Calu3 (cell line): ENCODE measurements at places on chromosomes 5 and 9.

DNA sequence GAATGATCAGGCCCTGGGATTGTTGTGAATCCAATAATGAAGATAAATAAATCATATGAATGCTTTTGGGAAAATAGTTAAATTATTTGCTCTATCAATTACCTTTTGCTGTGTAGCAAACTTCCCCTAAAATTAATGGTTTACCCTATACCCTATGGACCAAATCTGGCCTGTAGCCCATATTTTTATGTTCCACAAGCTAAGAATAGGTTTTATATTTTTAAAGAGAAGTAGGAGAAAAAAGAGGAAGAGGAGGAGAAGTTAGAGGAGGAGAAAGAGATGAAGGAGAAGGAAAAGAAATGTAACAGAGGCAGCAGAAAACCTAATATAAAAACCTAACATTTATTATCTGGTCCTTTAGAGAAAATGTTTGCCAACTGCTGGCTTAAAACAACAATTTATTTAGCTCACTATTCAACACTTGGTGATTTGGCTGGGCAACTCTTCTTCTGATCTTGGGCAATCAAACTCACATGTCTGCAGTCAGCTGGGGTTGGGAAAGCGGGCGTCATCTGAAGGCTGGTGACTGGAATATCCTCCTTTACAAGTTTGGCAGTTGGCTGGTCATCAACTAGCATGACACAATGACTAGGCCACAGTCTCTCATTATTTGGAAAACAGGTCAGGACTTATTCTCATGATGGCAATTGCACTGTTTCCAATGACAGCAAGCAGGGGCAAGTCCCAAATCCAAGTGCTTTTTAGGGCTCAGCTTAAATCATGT, 522.9 kb downstream of the RASEF start:
- DNase-seq, result no peak
- H3K4me3 ChIP-seq, result no peak overlapping the region
- no peak overlapping the region for H3K27ac ChIP-seq
- no peaks in the 10 kb centered on the region for H3K4me1 ChIP-seq

DNA sequence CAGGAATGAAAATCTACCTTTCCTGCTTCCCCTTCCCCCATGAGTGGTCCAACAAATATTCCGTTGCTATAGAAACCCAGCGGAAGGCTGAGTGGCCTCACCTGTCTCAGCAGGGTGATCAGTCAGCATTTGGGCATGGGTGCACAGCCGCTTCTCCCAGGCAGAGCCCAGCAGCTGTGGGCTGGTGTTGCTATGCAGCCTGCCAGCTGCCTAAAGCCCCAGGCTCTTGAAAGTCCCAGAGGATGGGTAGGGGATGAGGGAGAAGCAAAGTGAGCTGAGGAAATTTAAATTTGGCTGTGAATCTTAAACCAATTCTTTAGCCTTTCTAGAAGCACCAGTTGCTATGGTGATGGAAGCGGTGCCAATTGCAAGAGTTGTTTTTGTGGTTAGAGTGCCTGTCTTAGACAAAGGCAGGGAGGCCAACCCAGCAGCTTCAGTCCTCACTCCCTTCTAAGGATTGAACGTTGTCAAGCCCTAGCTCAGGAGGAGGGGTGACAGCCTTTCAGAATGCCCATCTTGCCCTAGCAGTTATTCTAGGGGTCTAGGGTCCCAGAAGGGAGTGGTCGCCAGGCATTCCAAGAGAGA, 151.5 kb upstream of the PITX1 start:
- H3K4me1 ChIP-seq, result peaks cover 13% of the 10 kb centered on the region
- no peak overlapping the region for H3K4me3 ChIP-seq
- H3K27ac ChIP-seq, result no peak overlapping the region
- H3K27me3 ChIP-seq, result no peaks in the 10 kb centered on the region
- DNase-seq, result no peak

DNA sequence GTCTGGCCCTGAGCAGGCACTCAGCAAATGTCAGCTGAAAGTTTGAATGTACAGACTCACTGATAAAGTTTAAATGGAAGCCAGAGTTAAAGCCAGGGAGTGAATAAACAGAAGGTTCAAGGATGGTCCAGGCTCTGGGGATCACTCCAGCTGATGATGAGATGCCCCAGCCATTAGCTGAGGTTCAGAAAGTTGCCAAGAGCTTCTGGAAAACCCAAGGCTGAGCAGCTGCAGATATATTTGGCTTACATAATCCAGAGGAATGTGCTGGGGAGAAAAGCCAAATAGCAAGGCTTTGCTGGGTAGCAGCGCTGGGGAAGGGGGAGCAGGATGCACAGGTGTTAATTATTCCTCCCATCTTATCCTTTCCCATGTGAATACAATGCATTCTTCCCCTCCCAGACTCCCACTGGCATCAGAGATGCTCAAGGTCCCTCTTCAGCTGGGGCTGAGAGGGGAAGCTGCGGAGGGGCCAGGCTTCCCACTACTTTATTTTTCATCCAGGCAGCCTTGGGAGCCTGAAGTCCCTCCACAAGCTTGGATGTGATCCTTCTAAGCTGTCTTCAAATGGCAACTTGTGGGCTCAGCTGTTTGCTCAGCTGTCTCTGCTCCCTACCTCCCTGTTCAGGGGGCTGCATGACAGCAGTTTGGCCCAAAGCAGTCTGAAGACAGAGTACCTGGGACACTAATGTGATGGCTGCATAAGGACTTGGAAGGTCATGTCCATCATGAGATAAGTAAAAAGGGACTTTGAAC, 341.2 kb downstream of the TRIM32 start:
- no peaks in the 10 kb centered on the region for H3K27me3 ChIP-seq
- no peaks in the 10 kb centered on the region for H3K4me1 ChIP-seq
- no peak overlapping the region for H3K27ac ChIP-seq
- H3K4me3 ChIP-seq, result no peak overlapping the region

- no peak for DNase-seq
- no peak overlapping the region for H3K27ac ChIP-seq
- no peaks in the 10 kb centered on the region for H3K27me3 ChIP-seq
- H3K4me1 ChIP-seq, result peaks cover 8% of the 10 kb centered on the region
Measured at GRCh38 chr5:149667829-149668330, 62.2 kb upstream of the PPARGC1B start.

- H3K27ac ChIP-seq, result no peak overlapping the region
- H3K4me3 ChIP-seq, result no peak overlapping the region
- DNase-seq, result no peak
Measured at GRCh38 chr9:93255994-93256877, 72.3 kb downstream of the WNK2 start.

- no peaks in the 10 kb centered on the region for H3K4me1 ChIP-seq
- no peaks in the 10 kb centered on the region for H3K27me3 ChIP-seq
- no peaks in the 10 kb centered on the region for H3K36me3 ChIP-seq
- no peak overlapping the region for H3K27ac ChIP-seq
- no peak for DNase-seq
- H3K4me3 ChIP-seq, result no peak overlapping the region
Measured at GRCh38 chr5:141942185-141942857, 15.7 kb downstream of the PCDH12 start.

DNA sequence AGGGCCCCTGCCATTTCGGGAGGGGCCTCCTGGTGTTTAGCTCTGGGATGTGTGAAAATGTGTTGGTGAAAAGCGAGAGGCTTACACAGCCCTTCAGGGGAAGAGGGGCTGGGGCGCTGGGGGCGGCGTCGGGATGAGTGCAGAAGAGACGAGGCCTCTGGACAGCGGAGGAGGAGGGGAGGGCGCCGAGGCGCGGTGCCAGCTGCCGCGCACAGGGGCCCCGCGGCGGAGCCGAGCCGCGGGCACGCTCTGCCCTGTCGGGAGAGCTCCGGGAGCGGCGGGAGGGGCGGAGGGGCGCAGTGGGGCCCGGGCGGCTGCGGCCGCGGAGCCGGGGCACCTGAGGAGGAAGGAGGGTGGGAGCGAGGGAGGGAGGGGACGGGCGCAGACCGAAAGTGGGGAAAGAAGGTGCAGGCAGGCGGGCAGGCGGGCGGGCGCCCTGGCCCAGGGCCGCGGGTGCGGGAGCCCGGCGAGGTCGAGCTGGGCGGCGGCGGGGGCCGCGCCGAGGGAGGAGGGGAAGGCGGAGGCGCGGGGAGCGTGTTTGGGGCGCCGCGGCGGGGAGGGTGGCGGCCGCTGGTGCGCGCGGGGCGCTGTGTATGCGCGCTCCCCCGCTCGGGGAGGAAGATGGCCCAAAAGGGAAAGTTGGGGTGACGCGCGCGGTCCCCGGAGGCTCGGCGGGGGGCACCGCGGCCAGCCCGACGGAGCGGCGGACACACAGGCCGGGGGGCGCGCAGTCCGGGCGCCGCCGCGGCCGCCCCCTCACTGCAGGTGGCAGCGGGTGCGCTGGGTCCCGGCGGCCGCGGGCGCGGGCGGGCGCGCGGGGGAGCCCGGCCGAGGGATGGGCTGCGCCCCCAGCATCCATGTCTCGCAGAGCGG, at the start of gene PDE8B:
Gene PDE8B (plus strand): TSS at position 590 of the 873 bp plus-strand sequence. CDS start 246 bp downstream, at position 836.
- peak; percentile 14 for DNase-seq
- peaks cover 10% of the 10 kb centered on the region for H3K4me1 ChIP-seq
- H3K27ac ChIP-seq, result no peak within 1 kb of the TSS
- H3K27me3 ChIP-seq, result peaks cover 96% of the 10 kb centered on the region
- H3K36me3 ChIP-seq, result peaks cover 10% of the 10 kb centered on the region
- peak within 1 kb of the TSS; percentile 65 for H3K4me3 ChIP-seq

- H3K27ac ChIP-seq, result no peak overlapping the region
- H3K27me3 ChIP-seq, result no peaks in the 10 kb centered on the region
- no peaks in the 10 kb centered on the region for H3K36me3 ChIP-seq
- peak; percentile 35 for DNase-seq
- no peak overlapping the region for H3K4me3 ChIP-seq
Measured at GRCh38 chr5:53170746-53171349, 61.3 kb upstream of the MOCS2 start.

DNA sequence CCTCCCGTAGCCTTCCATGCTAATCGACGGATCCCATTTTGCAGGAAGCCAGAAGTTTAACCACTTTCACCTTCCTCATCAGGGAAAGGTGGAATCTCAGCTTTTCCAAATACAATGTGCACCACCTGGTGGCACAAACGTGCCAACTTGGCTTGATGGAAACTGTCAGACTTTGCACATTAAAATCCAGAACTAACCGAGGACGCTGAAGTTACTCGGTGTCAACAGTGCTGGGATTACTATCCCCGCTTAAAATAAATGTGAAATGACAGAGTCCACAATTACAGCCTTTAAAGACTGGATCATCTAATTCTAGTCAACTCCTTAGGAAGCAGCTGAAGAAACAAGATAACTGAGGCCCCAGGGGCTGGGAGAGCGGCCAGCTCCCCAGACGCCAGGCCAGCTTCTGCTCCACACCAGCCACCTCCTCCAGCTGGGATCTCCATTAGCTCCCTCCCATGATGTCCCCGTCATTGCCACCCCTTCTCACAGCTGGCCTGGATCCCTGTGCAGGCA, 50.1 kb upstream of the RETREG1 start:
- H3K27ac ChIP-seq, result peak overlapping the region; percentile 25
- H3K4me1 ChIP-seq, result no peaks in the 10 kb centered on the region
- no peaks in the 10 kb centered on the region for H3K27me3 ChIP-seq
- DNase-seq, result no peak
- no peak overlapping the region for H3K4me3 ChIP-seq
- peaks cover 82% of the 10 kb centered on the region for H3K36me3 ChIP-seq

DNA sequence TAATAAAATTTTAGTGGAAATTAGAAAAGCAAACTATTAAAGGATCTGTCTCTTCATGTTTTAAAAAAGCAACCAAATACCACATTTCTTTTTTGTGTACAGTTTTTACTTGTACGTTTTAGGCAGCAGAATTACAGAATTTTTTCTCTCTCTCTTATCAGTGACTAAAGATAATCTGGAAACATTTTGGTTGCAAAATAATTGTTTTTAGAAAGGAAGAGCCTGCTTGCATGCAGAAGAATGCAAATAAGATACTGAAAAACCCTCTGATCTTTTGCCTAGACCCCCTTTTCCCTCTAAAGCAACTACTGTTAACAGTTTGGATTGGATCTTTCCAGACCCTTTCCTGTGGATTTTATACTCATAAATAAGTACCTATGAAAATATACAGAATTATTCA, 75.9 kb upstream of the SGCD start:
- H3K36me3 ChIP-seq, result no peaks in the 10 kb centered on the region
- H3K4me3 ChIP-seq, result no peak overlapping the region
- no peak for DNase-seq

DNA sequence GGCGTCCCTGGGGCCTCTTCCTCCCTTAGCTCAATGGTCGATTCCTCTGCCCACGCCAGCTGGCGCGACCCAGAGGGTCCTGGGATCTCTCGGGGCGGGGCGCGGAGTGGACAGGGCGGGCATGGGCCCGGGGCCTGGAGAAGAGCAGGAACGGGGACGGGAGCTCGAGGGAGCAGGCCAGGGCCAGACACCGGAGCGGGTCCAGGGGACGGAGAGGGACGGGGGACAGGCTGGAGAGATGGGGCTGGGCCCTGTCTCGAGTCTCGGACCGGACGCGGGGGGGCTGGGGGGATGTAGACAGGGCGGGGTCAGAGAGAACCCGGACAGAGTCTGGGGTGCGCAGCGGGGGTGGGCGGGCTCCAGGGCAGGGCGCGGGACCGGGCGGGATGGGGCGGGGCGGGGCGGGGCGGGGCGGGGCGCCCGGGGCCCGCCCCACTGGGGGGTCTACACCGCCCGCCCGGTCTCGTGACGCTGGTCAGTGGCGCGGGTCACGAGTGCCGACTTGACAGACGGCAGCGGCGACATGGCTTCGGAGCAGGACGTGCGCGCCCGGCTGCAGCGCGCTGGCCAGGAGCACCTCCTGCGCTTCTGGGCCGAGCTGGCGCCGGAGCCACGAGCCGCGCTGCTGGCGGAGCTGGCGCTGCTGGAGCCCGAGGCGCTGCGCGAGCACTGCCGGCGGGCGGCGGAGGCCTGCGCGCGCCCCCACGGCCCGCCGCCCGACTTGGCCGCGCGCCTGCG, at the start of gene UAP1L1:
Gene UAP1L1 (plus strand): TSS at position 508 of the 738 bp plus-strand sequence. CDS start 16 bp downstream, at position 524.
- no peaks in the 10 kb centered on the region for H3K4me1 ChIP-seq
- H3K36me3 ChIP-seq, result no peaks in the 10 kb centered on the region
- H3K4me3 ChIP-seq, result peak within 1 kb of the TSS; percentile 52
- H3K27ac ChIP-seq, result no peak within 1 kb of the TSS
- H3K27me3 ChIP-seq, result no peaks in the 10 kb centered on the region
- peak; percentile 45 for DNase-seq

GRCh38 chr5:65359981-65360380, 121.7 kb downstream of the ADAMTS6 start:
- no peak for DNase-seq
- H3K27ac ChIP-seq, result no peak overlapping the region
- no peak overlapping the region for H3K4me3 ChIP-seq
- no peaks in the 10 kb centered on the region for H3K4me1 ChIP-seq
- H3K27me3 ChIP-seq, result no peaks in the 10 kb centered on the region

DNA sequence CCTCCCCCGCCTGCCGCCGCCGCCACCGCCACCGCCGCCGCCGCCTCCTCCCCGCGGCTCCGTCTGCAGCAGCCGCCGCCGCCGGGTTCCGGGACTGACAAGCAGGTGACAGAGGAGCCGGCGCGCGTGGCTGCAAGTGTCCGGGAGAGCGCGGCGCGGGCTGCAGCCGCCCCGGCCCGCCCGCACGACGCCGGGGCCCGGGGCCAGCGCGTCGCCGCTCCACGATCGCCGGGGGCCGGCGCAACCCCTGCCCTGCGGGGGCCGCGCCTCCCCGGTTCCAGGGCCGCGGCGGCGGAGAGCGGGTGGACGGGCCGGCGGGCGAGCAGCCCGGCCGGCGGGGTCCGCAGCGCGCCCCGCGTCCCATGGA, 343 bp downstream of the LMX1B start:
- peaks cover 61% of the 10 kb centered on the region for H3K27me3 ChIP-seq
- DNase-seq, result peak; percentile 16
- H3K4me1 ChIP-seq, result peaks cover 8% of the 10 kb centered on the region
- peaks cover 12% of the 10 kb centered on the region for H3K36me3 ChIP-seq
- peak overlapping the region; percentile 47 for H3K4me3 ChIP-seq
